ENCODE measurements at places on chromosomes 1 and 21.

DNA sequence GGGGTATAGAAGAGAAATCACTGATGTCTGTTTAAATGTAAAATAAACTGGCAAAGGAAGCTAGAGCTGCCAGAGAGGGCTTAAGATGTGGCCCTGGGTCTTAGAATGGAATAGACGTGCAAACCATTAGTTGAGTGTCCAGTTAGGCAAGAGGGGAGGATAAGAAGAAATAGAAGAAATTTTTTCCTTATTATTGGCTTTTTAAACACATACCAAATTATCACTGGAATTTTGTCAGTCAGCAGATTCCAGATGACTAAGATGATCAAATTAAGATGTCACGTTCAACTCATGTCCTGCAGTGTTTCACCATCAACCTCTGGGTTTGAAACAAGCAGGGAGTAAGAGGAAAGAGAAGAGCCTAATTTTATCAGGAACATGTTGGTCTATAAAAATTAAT, 71.6 kb upstream of the C1orf21 start:
- no peak for DNase-seq

GRCh38 chr1:115453666-115454065, 115.6 kb upstream of the NGF start:
- DNase-seq, result no peak

- no peak for DNase-seq
These were observed 60.7 kb downstream of the HSF2BP start for GRCh38 chr21:43598416-43599120.

- no peak for DNase-seq
These were observed 4.4 kb downstream of the CYB561D1 start for GRCh38 chr1:109498161-109498801.

- DNase-seq, result peak; percentile 27
These were observed 31.2 kb downstream of the FMN2 start for GRCh38 chr1:240122639-240123613.

DNA sequence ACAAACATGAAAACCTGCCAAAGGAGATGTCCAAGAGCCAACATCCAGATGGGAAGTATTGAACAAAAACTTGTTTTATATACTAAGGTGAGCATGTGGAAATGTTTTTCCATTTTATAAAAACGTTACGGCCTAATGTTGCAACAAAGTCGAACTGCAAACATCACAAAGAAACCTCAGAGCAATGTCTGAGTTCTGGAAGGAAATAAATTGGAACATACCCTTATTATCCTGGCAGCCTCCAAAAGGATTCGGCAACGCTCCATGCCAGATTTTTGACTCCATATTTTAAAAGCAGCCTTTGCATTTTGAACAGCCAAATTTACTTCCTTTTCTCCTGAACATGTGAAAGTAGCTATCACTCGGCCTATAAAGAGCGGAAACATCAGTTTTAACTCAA, 3.3 kb downstream of the ALDH9A1 start:
- no peak for DNase-seq

DNA sequence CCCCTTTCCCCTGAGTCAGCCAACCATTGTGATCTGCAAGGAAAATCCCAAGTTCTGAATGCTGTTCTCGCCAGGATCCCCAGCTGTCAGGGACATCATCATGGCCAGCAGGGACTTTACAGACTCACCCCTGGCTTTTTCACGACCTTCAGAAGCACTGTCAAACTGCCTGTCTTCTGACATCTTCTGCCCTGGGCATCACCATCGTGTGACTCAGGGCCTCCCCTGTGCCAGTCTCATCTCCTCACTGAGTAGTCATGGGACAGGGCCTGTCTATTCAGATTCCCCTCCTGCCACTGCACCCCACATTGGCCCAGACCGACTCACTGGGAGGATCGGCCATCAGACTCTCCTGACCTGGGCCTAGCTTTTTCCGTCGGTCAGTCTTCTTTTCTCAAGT, 72.5 kb upstream of the VAMP3 start:
- no peak for DNase-seq

- no peak for DNase-seq
These were observed 29.5 kb upstream of the ECE1 start for GRCh38 chr1:21319447-21320407.

GRCh38 chr1:161953256-161953920, 70.3 kb downstream of the OLFML2B start:
- no peak for DNase-seq

DNA sequence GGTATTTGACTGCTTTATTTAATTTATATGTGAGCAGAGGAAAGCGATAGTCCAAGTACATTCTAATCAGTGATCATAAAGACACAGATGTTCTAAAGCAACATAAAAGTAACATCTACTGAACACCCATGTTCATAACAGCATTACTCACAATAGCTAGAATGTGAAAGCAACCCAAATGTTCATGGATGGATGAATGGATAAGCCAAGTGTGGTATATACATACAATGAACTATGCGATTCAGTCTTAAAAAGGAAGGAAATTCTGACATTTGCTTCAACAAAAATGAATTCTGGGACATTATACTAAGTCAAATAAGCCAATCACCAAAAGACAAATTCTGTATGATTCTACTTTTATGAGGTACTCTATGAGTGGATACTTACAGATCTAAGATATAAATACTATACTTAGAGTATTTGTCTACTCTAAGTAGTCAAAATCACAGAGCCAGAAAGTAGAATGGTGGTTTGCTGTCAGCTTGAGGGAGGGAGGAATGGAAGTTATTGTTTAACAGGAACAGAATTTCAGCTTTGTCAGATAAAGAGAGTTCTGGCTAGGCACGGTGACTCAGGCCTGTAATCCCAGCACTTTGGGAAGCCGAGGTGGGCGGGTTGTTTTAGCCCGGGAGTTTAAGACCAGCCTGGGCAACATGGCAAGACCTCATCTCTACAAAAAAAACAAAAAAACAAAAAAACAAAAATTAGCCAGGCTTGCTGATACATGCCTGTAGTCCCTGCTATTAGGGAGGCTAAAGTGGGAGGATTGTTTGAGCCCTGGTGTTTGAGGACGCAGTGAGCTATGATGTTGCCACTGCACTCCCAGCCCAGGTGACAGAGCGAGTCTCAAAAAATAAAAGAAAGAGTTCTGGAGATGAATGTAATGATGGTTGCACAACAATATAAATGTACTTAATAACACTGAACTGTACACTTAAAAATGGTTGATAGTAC, 79.7 kb upstream of the ARHGAP29 start:
- no peak for DNase-seq

DNA sequence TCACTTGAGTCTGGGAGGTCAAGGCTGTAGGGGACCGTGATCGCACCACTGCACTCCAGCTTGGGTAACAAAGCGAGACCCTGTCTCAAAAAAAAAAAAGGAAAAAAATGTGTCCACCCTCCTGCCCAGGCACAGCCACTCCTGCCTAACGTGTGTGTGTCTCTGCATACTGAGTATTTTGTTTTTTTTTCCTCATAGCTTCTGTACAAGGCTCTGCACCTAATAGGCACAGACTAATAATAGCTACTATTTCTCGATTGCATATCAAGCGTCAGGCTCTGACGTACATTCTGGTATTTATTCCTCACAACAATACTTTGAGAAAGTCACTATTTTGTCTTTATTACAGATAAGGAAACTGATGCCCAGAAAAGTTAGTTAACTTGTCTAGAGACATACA, 5.0 kb downstream of the PTGFRN start:
- no peak for DNase-seq
